ENCODE measurements at places on chromosomes 11 and 22.

- no peak for DNase-seq
Observed at GRCh38 chr11:117876341-117877119, at the start of gene FXYD6. Gene FXYD6, minus strand, starts transcription at chr11:117876658. Its CDS starts 33,882 bp downstream, at chr11:117842776.

DNA sequence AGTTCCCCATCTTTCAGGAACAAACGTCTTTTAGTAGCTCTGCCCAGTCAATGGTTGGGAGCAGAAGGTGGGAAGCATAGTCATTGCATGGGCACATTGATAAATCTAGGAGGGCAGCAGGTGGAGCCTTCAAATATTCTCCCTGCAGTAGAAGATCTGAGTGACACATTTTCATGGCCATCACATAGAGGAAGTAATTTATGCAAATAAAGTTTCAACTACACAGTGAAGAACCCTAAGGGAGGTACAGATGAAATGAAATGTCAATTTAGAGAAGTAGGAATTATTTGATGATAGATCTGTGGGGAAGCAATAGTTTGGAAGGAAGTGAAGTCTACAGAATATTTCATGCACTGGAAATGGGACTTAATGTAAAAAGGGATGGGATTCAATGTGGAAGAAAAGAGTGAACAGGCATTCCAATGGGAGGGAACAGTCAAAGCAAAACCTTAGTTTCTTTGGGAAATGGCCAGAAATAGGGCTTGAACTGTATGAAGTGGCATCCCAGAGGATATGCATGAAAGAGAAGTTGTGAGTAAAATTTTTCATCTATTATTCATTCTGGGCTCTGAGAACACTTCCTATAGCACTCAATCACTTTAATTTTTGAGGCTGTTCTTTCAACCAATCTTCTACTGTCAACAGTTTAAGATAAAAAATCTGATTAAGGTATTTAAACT, 256.2 kb upstream of the LUZP2 start:
- DNase-seq: no peak

DNA sequence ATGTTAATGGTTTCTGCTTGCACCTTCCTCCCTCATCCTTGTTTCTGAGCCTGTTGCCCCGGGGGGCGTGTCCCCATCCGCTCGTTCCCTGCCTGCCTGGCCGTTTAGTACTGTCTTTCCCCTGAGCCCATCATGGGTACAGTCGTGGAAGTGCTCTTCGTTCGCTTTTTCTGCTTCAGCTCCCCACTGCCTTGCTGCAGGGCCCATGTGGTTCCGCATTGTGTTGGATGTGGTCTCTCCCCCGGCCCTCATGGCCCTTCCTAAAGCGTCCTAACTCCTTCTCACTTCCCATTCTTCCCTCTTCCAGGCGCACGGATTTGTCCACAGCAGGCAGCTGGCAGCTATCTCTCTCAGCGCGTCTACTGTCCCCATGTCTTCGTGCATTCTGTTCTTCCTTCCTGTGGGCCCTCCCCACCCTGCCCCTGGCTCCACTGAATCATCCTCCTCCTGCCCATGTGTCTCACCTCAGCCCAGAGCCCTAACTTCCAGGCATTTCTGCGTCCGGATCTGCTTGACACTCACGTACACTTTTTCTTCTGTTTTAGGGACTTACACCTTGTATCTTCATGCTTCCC, 98.1 kb downstream of the ZBTB16 start:
- DNase-seq: no peak

GRCh38 chr11:15747671-15748070, 608.7 kb downstream of the SOX6 start:
- DNase-seq: no peak

DNA sequence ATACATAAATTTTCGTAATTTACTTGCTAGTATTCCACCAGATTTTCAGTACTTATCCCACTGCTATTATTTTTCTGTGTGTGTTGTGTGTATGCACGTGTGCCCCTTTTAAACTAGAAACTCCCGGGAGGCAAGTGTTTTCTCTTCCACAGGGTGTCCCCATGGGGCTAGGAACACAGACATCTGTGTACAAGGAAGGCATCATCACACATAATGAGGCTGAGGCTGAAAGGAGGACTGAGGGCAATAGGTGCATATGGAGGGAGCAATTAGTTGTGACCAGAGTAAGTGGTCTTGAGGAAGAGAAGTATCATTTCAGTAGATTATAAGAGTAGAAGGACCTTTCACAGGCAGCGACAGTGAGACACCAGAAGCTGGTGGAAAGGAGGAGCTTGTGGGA, 2.1 kb upstream of the DPAGT1 start:
- DNase-seq: no peak

DNA sequence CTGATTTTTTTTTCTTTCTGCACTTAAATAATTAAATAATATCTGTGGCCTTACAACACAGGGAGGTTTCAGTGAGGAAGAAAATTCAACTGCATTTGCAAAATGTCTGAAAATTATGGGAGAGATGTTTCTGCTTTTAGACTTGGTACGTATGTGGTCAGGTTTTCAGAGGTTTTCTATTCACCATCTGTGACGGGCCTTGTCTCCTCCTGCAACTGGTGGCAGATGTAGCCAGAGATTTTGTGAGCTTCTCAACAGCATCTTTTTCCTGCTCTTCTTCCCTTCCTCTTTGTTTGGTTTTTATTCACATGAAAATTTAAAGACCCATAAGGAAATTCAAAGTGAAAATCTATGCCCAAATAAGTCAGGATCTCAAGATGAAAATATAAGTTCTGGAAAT, 38.3 kb downstream of the ZBTB16 start:
- DNase-seq: no peak

Measured in CD4-positive, alpha-beta T cell treated with Interleukin-15 for 4 hours (primary cell).